CD8-positive, alpha-beta memory T cell (primary cell): ENCODE measurements at places on chromosomes 1 and 21. TPM values are rescaled to one million over a fixed set of nuclear protein-coding genes. Genes with fewer than 3 reads are reported as not detected.

E2F2 gene
- polyA plus RNA-seq, result 0.76 TPM

PHC2 gene
- 34.2 TPM for polyA plus RNA-seq

ANKRD35 gene
- 1.3 TPM for polyA plus RNA-seq

TNFRSF1B gene
- 164 TPM for polyA plus RNA-seq

LCE6A gene
- polyA plus RNA-seq, result not detected

DNA sequence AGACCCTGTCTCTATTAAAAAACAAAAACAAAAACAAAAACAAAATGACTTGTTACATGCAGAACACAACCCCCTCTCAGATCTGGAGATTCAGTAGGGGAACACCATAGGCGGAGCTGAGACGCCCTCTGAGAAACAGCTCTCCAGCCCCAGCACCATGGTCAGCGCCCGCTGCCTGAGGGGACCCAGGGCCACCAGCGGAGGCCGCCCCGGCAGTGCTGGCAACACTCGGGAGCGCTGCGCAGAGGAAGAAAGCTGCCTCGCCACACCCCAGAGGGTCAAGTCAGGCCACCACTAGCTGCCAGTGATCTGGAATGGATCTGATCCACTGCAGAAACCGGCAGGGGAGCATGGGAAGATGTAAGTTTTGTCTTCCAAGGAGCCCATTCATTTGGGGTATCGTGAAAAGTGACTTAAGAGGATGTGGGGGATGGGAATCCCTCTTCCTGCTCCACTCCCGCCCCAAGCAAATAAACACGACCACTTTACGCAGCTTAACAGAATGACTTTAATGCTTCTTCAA, 3.1 kb downstream of the ACTA1 start:
- no peak for DNase-seq

DNA sequence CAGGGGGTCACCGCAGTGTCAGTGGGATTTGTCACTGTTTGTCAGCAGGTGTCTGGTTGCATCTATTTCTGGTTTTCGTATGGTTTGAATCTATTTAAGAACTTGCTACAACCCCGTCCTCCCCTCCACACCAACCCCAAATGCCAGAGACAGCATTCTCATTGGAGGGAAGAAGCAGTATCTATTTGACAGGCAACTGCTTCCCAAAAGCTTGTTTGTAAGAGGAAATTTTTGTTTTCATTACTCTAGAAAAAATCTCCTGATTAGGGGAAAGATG, 54.4 kb downstream of the NR5A2 start:
- no peak for DNase-seq

DNA sequence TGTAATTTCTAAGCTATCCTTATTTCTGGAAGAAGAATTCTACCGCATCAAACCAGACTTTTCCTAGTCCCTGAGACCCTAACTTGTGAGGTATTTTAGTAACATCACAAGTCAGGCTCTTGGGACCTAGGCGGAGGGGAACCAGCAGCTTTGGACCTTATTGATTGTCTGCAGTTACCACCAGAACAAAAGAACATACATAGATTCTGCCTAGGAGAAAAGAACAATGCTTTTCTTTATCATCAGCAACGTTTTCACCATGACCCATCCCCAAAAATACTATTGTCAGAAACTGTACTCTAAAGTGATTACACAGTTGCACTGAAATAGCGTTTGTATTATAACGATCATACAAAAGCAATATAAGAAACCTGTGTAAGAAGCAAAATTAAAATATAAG, 860.4 kb downstream of the USP25 start:
- DNase-seq, result no peak

DNA sequence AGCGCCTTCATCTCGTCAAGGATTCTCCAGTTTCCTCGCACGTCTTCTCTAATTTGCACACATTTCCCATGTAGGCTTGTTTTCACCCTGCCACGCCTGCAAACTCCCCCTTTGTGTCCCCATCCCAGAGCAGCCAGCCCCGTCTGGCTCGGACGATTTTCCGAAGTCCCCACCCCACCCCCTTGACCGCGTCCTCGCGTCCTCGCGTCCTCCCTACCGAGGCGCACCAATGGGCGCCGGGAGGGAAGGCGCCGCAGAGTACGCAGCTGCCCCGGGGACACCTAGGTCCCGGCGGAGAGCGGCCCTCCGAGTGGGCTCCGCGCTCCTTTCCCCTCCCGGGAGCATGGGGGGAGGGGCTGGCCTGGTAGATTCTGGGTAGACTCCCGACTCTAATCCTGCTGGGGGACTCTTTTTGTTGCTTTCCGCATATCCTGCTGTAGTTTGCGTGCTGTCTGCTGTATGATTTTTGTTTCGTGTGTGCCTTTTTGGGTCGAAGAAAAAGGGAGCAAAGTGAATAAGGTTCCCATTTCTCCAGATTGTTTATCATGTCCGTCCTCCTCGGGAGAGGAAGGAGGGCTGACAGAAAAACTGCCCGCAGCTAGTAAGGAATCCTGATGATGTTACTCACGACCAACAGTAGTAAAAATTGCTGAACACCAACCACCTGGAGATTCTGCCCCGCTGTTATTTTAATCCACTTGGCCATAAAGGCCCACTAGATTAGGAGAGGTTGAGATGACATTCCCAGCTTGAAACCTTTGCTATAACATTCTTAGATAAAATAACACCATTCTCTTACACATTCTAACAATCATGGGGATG, 1.5 kb downstream of the CACHD1 start:
- no peak for DNase-seq

DNA sequence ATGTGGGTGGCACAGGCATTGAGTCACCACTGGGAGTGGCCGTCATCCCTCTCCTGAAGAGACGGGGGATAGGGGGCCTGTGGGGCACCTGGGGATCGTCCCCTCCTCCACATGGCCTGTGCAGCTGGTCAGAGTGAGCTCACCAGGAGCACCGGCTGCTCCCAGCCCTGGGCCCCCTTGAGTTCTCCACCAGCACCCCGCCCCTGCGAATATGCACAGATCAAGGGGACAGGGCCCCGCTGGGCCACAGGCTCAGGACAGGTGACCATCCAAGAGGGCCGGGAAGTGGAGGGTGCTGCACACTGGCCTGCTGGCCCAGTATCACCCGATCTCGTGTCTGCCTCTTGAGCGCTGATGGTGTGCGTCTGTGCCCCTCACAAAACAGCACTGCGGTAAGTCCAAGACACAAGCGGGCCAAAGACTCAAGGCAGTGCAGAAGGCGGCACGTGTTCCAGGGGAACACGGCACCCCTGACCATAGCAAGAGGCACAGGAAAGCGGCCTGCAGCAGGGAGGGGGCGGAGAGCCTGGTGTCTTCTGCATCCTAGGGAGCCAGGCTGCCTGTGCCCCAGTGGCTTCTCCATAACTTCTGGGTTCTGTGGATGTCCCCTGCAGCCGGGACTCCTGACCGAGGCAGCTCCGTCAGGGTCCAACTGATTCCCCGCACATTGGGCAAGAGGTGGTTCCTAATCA, 18.1 kb upstream of the TSPEAR start:
- DNase-seq, result no peak
